ENCODE measurements at places on chromosomes 7 and 10.

DNA sequence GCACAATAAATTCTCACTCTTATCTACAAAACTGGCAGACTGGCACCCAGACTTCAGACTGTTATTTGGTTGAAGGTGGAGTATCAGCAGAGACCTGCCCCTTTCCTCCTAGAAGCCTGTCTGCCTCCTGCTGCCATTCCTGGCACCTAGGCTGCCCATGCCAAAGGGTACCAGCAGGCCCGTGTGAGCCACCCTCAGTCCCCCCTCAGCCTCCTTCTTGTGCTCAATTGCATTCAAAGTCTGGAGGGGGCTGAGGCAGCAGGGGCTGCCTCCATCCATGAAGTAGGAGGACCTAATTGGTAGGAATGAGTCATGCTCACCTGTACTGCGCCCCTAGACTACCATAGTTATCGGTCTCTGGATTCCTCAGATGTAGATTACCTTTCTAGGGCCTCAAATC lies 440.9 kb upstream of the GRM3 start:
- no peak for DNase-seq

- no peak for DNase-seq
Observed at GRCh38 chr7:33762151-33762910, 143.0 kb upstream of the BMPER start.

DNA sequence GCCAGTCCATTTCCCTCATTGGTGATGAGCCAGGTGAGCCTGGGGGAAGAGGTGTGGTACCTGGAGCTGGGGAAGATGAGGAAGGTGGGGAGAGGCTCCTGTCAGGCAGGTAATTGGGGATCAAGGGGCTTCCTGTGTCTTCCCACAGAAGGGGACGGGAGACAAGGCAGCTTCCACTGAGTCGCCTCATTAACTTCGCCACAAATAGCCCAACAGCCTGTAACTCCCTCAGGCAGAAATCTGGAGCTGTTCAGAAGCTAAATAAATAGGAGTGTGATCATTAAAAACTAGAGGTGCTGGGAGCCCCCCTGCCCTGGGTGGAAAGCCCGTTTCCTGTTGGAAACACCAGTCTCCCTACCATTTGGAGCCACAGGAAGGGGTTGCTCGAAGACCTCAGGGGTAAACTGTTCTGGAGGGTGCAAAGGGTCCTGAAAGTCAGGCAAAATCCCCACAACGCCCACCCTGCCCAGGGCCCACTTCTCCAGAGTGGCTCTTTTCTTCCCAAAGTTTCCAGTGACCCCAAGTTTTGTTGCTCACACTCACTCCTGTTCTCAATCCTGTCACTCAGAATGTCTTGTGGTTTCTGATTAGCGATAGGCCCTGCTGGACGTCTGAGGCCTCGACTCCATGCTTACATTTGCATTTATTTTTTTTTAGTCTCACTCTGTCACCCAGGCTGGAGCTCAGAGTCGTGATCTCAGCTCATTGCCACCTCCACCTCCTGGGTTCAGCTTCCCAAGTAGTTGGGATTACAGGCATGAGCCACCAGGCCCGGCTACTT lies 25.7 kb downstream of the UNC5B start:
- DNase-seq = no peak

DNA sequence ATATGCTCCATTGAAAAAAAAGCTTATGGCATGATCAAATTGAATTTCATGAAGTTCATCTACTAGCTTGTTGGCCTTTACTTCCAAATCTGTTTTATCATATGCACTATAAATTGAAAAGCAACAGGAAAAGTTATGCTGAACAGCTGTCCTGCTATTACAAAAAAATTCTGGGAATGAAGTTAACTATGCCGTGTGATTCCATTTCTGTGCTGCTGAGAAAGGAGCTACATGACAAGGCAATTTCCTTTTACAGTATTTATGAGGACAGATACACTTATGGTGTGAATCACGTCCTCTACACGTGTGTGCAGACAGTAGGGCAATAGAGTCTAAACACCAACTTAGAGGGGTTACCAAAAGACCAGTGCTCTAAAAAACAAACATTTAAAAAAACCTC lies 426.5 kb upstream of the AKR1E2 start:
- no peak for DNase-seq

DNA sequence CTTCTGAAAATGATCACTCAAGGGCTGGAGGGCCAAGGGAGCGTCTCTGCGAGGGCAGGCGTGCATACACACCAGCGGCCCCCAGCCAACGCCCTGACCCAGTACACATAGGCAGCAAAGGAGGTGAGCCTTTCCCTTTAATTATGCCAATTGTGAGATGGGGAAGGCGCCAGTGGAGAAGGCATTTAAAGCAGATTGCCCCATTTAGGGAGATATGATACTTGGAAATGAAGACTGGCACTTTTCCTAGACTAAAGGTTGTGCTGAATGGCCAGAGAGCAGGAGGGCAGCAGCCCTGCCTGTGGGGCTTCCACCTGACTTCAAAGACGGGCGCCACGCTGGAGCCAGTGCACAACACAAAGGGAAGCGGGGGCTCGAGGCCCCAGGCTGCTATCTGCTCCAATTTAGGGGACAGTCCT lies 24.1 kb downstream of the HIPK2 start:
- DNase-seq = no peak

DNA sequence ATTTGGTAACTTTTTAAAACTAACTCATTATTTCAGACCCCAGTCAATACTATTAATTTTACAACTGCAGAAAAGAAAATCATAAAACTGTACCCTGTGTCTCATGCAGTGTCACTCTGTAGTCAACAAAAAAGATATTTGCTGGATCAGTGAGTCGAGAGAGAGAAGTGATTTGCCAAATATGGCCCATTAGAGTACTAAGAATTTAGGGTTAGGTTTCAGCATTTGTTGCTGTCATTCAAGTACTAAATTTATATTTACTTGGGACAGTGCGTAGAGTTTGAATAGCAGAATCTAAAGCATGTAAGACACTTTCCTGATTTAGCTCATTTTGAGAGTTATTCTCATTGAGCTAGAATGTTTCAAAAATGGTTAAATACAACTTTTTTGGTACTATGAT lies 38.9 kb downstream of the CACNA2D1 start:
- DNase-seq = no peak

GRCh38 chr7:3895341-3896116 lies 594.5 kb downstream of the SDK1 start:
- no peak for DNase-seq

- no peak for DNase-seq
Observed at GRCh38 chr10:34470307-34470706, 344.8 kb downstream of the PARD3 start.

DNA sequence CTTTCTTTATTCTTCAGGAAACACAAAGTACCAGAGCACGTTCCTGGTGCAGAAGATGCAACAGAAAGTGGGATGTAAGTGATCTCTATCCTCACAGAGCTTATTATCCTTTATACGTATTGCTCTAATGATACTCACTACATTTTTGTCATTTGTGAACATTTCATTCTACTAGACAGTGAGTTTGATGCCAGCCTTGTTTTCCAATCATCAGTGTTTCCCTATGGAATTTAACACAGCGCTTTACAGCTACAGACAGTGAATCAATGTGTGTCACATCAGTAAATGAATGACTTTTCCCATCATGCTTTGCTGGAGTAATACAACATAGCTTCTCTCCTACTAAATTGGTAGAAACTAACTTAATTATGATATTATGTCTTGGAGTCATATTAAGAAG lies 175.5 kb downstream of the SDHAF3 start:
- no peak for DNase-seq

DNA sequence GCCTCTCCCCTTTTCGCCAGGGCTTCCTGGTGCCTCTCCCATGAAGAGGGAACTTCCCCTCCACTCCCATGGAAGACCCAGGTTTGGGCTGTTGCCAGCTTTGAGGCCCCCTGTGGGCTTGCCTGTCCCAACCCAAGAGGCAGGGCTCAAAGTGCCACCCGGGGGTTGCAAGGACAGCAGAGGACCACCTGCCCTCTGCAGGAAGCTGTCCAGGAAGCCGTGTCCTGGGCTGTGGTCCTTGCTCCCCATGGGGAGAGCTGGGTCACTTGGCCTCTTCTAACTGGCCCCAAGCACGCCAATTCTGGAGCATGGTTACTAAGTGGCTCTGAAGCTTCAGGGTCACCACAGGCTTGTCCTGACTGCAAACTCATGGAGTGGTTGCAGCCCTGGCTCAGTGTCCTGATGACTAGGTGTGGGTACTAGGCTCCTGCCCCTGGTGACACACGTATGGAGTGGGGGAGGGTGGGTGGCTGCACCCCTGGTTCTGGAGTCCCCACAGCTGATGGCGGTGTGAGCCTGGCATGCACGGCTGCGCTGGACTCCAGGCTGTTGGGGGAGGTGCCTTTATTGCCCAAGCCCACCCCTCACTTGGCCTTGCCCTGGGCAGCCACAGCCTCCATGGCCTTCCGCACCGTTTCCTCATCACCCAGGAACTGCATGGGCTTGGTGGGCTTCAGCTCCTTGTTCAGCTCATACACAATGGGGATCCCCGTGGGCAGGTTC lies 3.0 kb downstream of the PGAM2 start:
- no peak for DNase-seq

GRCh38 chr7:2198206-2198605 lies 34.5 kb downstream of the MAD1L1 start:
- no peak for DNase-seq

DNA sequence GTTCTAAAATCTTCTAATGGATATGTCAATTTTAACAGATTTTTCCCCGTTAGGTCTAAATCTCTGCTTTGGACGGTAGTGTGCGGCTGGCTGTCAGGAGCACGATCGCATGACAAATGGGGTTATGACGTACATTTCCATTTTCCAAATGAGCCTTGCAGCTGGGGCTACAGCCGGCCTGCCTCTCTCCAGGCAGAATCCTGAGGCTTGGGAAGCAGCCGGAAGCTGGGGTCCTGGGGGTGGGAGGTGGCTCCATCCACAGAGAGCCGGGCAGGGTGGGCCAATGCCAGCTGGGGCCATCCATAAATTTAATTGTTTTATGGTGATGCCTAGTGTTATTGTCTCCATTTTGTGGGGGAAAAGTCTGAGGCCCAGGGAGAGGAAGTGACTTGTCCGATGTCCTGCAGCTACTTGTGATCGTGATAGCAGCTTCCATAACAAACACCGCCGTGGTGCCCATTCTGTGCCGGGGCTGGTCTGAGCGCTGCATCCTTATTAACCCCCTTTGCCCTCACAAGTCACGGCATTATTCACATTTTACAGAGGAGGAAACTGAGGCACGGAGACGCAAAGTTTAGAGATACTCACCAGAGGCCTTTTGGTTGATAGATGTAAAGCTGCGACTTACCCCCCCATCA lies 53.0 kb upstream of the EBF3 start:
- DNase-seq = no peak

DNA sequence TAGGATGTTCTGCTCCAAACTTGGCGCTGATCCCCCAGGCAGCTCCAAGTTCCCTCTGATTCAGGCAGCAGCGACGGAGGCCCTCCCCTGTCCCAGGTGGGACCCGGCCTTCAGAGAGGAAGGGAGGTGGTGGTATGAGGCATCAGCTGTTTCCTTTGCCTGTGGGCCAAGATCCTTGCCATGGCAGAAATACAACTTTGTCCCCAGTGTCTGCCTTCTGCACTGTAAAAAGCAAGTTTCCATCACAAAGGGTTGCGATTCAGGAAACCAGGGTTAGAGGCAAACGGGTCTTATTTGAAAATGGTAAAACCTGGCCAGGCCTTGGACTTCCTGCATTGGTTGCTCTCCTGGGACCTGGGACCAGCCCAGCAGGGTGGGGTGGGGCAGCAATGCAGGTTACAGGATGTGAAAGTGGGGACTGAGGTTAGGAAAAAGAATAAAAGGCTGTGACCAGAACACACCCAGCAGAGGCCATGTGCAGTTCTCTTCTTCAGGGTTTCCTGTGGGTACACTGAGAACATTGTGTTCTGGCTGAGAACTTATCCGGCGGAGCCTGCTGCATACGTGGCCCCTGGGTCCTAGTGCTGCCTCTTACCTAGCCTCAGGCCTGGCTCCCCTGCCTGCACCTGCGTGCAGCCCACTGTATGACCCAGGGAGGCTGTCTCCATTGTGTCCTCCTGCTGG lies 25.1 kb upstream of the DDIT4 start:
- no peak for DNase-seq

DNA sequence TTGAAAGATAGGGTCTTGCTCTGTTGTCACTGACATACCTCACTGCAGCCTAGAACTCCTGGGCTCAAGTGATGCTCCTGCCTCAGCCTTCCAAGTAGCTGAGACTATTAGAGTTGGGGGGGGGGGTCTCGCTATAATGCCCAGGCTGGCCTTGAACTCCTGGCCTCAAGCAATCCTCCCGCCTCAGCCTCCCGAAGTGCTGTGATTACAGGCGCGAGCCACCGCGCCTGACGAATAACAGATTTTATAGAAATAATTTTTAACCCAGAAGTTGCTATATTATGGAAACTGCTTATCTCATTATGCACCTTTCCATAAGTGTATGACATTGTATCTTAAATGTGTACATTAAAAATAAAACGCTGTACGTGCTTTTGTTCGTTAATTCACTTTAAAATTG lies 846 bp downstream of the ANKRD26 start:
- DNase-seq = no peak

- no peak for DNase-seq
Observed at GRCh38 chr7:129872054-129872453, 80.7 kb downstream of the UBE2H start.

GRCh38 chr7:134108802-134109201 lies 18.3 kb upstream of the LRGUK start:
- DNase-seq = no peak
